Osteoblast (primary cell): ENCODE measurements at places on chromosomes 2 and 18.

GRCh38 chr2:176682278-176682677 is 413.0 kb downstream of the MTX2 start:
- DNase-seq: no peak

DNA sequence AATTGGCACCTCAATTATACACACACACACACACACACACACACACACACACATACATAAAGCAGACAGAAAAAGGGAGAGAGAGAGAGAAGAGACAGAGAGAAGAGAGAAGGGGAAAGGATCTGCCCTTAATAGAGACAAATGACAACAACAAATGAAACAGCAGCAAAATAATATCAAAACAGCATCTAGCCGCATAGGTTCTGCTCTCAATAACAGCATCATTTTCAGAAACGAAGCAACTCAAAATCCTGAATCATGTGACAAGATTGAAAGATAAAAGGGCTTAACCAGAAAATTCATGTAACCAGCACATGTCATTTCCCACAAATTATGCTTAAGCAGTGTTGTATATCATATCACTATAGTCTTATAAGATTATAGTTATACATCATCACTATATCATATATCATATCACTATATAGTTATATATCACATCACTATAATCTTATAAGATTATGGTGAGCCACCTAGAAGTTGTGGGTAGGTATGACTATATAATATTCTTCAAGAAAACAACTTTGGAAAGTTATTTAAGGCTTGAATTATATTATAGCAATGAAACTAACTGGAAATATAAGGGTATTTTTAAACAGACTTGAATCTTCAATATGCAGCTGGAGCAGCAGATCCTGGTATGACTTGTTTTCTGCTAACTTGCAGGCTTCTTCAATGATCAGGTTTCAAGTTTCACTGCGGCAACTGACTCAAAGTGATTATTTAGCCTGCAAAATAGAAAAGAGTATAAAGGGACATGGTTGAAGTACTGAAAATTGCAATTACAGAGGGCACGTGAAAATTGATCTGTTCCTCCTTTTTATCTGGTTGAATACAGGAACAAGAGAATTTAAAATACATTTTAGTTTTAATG is 16.1 kb upstream of the VPS54 start:
- no peak for DNase-seq

DNA sequence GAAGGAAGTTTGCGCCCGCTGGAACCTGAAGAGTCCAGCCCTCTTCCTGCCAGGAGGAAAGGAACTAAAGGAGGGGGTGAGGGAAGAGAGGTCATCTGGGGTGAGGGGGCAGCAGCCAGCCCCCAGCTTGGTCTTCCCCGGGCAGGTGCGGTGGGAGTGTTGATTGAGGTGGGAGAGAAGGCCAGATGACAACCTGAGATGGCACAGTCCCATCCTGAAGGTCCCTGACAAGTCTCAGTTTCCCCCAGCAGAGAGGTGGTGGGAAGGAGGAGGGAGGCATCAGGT is 240.9 kb downstream of the HAUS1 start:
- DNase-seq: no peak

DNA sequence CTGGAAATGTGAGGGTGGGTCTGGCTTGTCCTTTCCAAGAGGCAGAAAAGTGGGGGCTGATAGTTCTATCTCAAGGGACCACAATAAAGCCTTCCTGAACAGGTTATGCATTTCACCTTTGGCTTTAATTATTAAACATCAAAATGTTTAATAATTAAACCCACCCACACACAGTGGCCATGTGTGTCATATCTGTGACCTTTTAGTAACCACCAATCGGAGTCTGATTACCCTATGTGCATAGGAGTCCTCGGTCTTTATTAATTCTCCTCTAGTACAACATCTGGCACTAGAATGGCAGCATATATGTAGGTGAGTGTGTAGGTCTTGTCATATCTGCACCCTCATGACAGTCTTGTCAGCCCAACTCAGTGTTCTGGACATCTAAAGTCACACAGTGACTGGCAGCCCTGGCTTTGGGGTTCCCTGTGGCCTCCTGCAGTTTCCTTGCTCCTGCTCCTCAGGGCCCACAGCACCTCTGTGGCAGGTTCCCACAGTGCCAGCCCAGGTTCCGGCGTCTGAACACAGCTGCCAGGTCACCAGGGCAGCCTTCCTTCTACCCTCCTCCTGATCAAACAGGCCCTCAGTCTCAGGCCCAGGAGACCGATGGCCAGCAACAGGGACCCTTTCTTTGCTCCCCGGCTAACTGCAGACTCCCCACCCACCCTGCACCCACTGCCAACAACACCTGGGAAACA is 100.9 kb downstream of the MTCL1 start:
- DNase-seq: no peak

GRCh38 chr2:66543257-66543767 is 108.4 kb downstream of the MEIS1 start:
- no peak for DNase-seq

DNA sequence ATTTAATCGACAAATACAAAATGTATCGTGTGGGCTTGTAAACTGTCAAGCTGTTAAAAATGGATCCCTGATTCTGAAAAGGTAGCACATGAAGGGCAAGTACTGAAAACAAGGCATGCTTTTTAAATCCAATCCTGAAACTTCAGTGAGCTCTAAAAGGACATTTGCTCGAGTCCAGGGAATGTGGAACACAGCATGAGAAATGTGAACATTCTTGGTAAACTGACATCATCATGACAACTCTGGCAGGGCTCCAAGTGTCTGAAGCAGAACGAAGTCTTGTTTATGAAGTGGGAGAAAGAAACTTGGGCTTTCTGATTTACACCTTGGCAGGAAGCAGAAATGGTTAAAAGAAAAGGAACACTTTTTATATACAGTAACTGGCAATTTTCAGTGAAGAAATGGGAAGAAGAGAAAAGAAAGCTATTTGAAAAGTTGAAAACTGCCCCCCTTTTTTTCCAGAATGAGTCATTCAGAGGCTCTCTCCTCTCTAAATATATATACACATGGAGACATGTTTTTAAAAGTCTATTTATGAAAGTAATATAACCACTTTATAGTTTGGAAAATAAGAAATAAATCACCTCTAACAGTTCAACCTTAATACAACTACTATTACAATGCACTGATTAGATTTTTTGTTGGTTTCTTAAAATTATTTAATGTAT is 120.8 kb downstream of the GAREM1 start:
- DNase-seq: peak; percentile 34

GRCh38 chr2:237341872-237342271 is 72.1 kb downstream of the COL6A3 start:
- DNase-seq: no peak

DNA sequence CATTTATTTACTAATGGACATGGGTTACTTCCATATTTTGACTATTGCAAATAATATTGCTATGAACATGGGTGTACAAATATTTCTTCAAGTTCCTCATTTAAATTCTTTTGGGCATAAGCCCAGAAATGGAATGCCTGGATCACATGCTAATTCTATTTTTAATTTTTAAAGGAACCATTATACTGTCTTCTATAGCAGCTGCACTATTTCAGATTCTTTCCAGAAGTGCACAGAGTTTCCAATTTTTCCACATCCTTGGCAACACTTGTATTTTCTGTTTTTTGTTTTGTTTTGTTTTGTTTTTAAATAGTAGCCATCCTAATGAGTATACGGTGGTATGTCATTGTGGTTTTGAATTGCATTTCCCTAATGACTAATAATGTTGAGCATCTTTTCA is 8.5 kb upstream of the RALBP1 start:
- no peak for DNase-seq

DNA sequence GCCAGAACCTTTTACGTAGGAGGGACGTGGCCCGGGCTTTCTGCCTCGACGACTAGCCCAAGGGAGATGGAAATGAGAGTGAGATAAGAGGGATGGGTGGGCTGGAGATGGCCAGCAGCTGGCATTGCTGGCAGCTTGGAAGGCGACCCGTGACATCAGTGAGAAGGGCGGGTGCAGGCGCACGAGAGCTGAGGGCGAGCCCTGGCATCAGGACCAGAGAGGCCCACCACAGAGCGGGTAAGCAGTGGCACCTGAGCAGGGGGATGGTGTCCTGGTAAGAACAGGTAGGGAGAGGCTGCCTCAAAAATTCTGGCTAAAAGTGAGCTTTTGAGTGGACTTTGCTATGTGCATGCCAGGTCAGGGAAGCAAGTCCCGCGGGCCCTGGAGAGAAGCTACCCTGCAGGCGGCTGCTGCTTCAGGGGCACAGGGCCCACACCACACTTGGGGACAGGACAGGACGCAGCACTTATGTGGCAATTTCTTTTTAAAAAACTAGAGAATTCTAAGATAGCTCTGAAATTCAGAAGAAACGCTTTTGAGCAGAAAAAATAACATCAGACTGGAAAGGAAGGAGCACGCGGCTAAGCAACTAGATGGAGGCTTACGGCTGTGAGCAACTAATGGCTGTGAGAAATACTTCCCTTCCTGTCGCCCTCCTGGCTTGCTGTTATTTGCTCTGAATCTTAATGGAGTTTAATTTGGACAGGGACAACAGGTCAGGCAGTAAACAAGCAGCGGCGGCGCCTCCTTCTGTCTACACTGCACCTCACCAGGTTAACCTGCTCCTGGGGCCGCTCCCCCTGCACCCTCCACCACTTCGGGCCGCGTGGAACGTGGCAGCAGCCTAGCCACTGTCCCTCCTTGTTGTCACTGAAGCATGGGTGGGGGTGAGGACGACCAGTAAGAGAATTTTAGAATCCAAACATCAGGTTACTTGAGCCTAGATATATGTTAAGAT is 20.5 kb downstream of the THAP4 start:
- peak; percentile 14 for DNase-seq

DNA sequence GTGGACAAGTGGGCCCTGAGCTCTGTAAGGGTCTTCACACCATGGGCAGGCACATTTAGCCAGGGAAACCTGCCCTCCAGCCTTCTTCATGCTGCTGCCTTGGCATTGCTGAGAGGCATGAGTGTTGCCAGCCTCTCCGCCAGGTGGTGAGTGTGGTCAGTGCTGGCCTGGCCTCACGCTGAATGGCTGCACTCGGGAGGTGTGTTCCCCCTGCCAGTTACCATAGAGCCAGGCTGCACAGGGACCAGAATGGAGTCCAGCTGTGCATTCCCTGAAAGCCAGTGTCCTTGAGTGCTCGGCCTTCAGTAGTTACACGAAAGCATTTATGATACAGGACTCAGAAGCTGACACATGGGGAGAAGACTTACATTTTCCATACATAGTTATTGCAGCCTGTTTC is 139.7 kb downstream of the ATP9B start:
- DNase-seq: no peak

GRCh38 chr2:26735883-26736588 is 28.0 kb upstream of the SLC35F6 start:
- DNase-seq: peak; percentile 88

DNA sequence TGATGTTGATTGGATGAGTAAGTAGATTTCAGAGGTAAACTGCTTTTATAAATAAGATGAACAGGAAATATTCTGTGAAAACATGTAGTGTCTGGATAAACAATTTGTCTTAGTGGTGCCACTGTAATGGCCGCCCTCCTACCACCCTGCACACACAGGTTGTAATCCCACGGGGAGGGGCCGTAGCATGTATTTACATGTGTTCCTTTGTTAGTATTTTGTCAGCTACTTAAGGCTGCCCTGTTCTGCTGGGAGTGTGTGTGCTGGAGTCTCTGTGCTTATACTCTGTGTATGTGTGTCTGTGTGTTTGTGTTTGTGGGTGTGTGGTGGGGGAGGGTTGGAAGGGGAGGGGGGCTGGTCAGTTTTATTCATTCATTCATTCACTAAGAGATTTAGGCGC is 5.1 kb downstream of the TSHZ1 start:
- no peak for DNase-seq

DNA sequence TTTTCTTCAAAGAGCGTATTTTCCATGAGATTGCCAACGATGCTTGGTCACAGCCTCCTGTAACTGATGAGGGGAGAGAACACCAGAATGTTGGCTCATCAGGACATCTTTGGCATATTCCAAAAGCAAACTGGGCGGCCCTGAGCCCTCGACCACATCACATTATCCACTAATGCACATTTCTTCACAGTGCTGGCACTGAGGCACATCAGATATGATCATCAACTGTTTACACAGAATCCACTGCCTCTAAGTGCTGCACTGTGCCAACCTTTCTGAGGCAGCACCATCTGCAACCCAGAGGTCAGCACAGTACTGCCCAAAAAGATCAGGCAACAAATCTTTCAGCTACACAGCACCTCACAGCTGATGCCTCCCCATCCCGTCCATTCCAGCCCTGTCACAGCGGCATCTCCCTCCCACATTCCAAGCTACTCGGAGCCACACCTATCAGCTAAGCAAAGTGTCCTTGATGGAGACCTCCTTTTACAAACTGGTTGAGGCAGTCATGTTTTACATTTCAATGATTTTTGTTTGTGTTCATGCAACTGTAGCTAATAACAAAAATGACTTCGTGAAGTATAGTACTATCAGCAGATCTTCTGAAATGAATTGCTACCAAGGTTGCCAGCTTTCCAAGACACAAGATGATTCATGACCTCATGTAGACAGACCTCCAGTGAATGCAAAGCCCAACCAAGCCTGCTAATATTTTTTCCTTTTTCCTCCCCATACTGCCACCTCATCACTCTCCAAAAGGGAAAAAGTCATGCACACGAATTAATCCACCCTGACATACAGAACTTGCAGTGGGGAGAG is 32.3 kb downstream of the MYO5B start:
- DNase-seq: no peak

- no peak for DNase-seq
Measured at GRCh38 chr18:48138210-48138609, 207.8 kb upstream of the SMAD2 start.

DNA sequence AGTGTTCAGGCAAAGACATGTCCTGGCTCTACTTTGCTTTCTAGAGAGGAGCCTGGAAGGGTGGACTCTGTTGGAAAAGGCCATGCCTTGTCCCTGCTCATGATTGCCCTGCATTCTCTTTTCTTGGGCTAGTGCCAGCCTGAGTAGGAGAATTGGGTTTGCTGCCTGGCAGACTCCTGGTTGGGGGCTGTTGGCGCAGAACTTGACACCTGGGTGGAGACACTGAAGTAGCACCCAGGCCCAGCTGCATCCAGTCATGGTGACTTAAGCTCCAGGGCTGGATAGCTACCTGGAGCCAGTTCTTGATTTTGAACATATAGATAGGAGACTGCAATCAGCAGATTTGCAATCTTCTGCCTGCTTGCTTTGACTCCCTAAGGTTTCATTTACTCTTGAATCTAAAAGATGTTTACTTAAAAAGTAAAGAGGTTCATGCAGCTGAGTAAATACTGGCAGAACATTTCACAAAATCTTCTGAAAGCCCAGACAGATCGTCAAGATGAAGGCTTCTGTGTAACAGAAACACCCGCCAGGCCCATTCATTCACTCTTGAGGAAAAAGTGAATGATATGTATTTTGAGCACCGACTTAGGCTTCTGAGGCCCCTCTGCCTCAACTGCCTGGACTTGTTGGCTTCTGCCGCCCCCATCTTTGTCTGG is 38.0 kb upstream of the YWHAQ start:
- DNase-seq: no peak

DNA sequence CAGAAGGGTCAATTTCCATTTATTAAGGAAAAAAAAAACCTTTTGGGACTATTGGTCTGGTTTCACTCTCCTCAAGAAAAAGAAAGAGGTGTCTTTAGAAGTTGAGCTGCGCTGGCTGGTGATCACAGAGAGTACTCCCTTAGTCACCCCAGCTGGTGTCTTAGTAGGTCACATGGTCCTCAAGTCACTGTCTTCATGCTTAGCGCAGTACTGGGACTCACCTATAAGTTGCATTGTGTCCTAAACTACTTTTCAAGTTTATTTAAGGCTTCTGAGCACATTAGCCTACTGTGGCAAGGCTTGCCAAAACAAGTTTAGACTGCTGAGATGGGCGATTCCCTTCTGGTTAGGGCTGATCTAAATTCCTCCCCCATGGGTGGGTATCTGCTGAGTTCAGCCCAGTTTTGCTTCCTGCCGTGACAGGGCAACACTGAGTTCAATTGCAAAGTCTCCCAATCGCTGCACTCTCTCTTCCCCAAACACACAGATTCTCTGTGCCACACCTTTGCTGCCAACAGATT is 824.9 kb upstream of the CRIM1 start:
- no peak for DNase-seq
